Kidney glomerular epithelial cell (primary cell): ENCODE measurements at places on chromosomes 12 and 14.

DNA sequence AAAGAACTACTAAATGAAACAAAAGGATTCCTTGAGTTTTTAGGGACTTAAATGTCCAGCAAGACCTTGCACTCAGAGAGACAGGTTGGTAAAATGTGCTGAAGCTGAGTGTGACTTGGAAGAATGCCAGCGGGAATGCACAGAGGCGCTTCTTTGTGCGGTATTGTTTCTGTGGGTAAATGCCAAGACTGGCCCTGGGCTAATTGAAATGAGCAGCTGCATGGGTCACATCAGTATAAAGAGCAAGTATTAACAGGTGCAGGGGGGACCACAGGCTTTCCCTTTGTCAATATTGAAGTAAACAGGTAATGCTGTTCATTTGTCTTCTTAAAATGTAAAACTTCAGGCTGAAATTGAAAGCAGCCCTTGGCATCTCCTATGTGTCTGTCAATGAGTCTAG is 74.3 kb downstream of the LMO3 start:
- no peak for DNase-seq

DNA sequence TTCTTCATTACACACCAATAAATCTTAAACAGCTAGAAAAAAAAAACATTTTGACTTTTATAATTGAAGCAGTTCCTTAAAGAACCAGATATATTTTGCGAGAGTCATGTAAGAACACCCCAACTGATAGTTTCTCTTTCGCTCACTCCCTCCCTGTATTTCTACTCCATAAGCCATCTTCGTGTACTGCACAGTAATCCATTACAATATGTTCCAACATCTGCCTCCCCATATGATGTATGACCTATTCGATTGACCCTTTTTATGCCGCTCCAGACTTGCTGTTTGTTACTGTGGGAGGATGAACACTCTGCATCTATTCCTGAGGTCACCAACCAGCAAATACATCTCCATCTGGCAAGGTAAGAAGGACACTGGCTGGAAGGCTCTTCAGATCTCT is 331.7 kb downstream of the SOX5 start:
- DNase-seq = no peak

DNA sequence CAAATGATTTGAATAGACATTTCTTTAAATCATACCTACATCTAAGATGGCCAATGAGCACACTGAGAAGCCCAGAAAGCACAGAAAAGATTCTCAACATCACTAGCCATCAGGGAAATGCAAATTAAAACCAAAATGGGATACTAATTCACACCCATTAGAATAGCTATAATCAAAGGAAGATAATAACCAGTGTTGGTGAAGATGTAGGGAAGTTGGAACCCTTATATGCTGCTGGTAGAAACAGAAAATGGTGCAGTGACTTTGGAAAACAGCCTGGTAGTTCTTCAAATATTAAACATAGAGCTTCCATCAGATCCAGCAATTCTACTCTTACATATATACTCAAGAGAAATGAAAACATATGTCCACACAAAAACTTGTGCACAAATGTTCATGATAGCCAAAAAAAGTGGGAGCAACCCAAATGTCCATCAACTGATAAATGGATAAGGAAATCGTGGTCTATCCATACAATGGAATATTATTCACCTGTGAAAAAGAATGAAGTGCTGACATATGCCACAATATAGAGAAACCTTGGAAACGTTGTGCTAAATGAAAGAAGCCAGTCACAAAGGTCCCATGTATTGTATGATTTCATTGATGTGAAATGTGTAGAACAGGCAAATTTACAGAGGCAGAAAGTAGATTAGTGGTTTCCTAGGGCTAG is 24.4 kb downstream of the SYNE3 start:
- no peak for DNase-seq

GRCh38 chr12:104956870-104957718 is 996 bp downstream of the SLC41A2 start:
- no peak for DNase-seq

DNA sequence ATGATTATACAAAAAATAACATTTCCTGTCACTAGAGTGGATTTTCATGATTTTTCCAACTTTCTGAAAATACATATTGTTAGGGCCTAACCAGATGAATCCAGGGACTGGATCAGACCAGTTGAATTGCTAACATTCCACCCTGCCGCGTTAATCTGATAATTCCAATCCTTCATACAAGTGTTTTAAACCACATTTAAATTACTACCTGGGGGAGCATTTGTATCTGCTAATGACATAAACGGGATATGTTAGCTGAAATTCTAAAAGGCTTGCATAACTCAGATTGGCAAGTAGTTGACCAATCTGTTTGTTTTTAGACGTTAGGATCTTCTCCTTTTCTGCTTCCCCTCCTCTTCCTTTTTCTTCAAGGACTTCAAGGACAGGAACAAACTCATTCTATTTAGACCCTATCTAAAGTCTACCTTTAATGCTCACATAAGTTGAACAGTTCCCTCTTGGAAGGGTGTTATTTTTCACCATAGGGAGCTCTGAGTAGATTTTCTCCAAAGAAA is 239.0 kb downstream of the ADAMTS20 start:
- DNase-seq = no peak

DNA sequence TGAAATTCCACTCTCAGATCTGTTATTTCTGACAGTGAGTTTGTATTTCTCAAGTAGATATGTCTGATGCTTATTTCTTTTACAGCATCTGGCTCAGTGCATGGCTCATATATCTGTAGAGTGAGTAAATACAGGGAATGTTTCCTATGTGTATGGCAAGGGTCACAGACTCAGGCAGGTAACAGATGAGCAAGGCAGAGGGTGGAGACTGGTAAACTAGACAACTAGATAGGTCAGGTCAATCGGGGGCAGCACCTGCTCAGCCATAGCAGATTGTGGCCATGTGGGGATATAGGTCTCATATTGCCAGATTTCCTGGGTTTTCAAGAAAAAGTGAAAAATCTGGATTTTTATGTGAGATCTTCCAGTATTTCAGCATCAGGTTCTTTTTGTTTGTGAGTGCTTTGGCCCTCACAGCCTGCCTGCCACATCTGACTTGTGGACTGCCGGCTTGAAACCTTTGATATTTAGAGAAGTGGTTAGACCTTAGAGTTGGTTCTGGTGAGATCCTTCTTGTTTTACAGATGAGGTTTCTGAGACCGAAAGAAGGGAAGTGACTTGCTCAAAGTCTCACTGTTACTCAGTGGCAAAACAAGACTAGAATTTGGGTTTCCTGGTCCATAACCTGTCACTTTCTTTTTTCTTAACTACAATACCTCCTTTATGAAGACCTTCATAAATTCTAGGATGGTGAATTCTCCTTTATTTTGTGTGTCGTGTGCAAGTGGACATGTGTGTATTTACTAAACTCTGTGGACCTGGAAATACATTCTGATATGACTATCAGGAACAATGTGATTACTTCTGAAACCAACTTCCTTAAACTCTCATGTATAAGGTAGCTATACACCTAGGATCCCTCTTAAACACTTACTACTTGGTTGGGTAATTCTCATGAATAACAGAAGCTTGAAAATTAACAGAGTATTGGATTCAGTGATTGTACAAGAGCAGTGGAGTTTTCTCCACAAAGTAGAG is 34.4 kb downstream of the PROX2 start:
- DNase-seq = no peak

- no peak for DNase-seq
These were observed 336.3 kb downstream of the DAD1 start for GRCh38 chr14:22252686-22253085.

GRCh38 chr14:54627540-54628363 is 60.8 kb downstream of the SAMD4A start:
- DNase-seq = peak; percentile 55

- DNase-seq = no peak
These were observed 864.2 kb downstream of the TRHDE start for GRCh38 chr12:73136386-73136785.

DNA sequence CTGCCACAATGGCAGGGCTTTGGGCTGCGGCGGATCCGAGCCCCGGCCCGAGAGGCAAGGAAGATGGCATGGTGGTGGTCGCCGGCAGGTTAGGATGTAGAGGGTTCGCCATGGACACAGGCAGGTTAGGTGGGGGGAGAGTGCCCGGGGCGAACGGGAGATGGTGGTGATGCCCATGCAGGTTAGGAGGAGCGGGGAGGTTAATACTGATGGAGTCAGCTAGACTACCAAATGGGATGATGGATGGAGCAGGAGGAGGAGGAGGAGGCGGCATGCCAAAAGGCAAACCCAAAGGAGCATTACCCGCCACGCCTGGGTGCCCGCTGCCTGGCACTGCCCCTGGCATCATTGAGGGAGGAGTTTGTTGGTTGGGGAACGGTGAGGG is 6.2 kb downstream of the MYL6 start:
- DNase-seq = peak; percentile 12
